ENCODE measurements at places on chromosomes 13 and 19.

DNA sequence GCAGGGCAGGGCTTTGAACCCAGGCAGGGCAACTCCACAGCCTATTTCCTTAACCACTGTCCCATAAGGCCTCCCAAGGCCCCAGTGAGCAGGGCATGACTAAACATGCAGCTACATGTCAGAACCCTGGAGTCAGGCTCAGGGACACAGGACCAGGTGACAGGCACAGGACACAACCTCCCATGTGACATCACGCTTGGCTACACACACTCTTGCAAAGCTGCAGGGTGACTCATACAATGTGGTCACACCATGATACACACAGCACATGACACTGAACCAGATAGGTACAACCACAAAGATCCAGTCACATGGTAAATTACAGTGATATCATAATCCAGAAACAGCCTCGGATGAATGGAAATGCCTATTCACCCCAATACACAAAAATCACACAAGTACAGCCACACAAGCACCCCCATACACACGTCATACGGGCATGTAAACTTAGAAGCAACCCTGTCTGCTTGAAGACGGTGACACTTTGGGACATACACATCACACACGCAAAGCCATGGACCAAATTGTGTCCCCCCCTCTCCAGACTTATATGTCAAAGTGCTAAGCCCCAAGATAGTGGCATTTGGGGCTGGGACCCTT, 14.5 kb downstream of the KLK4 start:
- DNase-seq, result no peak

DNA sequence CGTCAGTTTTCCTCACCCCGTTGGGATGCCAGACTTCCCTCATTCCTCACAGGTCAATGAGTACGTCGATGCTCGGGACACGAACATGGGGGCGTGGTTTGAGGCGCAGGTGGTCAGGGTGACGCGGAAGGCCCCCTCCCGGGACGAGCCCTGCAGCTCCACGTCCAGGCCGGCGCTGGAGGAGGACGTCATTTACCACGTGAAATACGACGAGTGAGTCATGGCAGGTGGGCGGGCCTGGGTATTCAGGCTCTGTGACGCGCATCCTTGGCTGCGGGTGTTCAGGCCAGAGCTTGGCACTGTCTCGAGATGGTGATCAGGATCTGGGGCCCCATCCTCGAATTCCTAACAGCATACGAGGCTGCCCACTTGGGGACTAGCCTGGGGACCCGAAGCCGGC, 21.4 kb downstream of the UHRF1 start:
- no peak for DNase-seq

DNA sequence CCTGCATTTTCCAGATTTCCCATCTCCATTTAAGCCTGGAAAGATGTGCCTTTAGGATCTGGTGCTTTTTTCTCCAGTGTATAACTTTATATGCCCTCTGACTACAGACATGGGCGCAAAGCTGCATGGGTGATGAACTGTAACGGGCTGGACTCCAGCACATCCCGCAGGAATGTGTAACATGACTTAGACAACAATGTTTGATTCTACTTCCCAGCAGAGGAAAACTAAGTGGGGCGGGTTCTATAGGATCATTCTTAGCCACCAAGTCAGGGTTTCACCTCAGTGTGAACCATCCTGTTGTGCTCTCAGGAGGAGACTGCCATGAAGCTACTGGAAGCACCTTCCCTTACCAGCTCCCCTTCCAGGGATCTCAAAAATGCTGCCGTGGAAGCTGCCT, 93.2 kb upstream of the SERP2 start:
- DNase-seq, result no peak

DNA sequence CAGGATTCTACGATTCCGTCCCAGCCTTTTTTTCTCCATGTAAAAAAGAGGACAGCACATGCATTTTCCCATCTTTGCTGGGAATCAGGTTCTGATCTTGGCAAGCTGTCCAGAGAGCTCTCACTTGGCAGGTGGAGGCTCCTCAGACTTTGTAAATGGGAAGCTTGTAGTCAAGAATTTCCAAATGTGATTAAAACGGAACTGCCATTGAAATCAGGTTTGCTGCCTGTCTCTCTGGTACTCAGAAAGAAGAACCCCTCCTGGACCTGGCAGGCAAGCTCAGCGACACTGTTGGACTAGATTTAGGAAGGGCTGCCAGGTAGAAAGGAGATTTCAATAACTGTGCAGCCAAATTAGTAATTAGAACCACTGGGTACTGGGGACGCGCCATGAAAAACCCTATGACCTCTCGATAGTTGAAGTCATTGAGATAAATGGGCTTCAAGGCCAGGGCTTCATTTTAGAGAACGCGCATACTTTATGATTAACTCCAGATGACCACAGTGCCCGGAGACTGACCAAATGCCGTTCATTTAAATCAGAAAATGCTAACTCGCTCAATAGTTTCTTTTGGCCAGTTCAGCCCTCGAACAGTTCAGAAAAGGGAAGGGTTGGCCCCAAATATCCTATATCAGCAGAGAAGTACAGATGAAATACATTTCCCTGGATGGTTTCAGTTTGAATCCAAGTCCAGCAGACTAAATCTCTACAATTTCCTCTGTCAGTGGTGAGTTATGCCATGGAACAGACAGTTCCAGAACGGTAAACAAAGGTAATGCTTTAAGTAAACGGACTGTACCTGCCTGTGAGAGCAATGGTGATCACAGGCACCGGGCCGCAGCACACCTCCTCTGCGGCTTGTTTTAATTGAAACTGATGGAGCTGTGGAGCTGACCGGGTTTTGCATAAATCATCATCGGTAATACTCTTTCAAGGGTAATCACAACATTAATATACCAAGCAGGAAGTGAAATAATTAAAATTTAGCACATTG, 517.4 kb downstream of the RFC3 start:
- no peak for DNase-seq

GRCh38 chr19:16652854-16653253, 7.1 kb downstream of the SMIM7 start:
- DNase-seq, result no peak

GRCh38 chr19:13978351-13979243, 26.3 kb downstream of the DCAF15 start:
- DNase-seq, result no peak

DNA sequence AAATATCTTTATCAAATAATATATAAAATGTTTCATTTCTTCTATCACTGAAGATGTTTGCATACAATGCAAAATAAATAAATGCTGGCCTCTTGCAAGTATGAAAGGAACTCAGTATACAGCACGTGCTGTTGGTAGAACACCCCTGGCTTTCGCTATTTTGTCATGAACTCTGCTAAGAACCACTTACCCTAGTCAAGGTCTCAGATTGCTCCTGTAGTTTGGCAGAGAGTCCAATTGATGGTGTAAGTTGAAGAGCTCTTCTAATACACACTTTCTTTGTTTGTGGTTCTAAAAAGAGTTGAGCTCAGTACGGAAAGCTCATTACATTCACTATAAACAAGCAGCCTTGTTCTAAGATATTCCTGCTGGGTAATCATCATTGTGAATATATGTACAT, 1258.9 kb downstream of the EFNB2 start:
- no peak for DNase-seq

GRCh38 chr19:5971714-5972354, 6.1 kb downstream of the RANBP3 start:
- no peak for DNase-seq

DNA sequence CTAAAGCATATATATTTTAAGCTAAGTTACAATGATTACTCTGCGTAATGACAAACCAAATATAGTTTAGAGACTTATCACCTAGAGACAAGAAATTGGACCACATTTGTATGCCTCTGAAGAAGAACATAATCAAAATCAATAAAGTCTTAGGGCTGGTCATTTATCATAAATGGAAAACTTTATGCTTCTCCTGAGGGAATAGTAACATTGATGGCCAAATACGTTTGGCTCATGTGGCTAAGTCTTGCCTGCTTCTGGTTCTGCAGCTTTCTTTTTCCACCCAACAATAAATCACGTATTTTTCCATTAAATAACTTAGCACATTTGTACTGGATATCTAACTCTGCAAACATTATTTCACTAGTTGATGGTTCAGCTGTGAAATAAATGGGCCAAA, 458.4 kb downstream of the SLITRK1 start:
- no peak for DNase-seq

GRCh38 chr13:98033277-98034247, 80.1 kb downstream of the IPO5 start:
- peak; percentile 46 for DNase-seq

DNA sequence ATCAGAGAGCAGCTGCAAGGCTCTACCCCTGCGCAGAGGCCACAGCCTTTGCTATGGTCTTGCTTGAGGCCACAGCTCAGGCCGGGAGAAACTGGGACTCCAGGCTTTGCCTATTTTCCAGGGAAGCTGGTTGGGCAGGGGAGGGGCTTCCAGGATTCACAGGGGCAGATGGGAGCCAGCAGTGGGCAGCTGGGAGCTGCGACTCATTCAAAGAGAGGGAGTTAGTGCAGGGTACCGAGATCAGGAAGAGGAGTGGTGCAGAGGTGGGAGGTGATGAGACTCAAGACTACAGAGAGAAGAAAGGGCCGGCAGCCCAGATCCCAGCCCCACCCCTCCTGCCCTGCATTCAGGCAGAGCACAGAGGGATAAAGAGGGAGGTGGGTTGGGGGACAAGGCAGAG, 12.1 kb downstream of the ADGRE5 start:
- no peak for DNase-seq

DNA sequence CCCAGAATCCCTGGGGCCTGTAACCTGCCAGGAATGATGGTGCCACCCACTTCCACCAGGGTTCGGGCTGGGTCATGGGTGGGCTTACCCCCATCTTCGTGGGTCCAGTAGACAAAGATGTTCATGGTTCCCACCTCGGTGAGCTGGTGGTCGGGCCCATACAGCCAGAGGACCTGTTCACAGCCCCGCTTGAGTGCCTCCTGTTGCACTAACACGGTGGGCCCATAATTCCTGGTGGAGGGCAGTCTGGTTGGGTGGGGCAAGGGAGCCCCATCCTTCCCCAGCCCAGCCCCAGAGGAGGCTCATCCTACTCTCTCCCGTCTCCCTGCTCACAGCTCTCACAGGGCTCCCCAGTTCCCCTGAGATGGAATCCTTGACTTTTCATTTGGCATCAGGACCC, 13.7 kb downstream of the BCAT2 start:
- DNase-seq, result no peak

All from AG09309 (cell line).